Pons (tissue), 1 donor: ENCODE measurements at places on chromosomes 12 and 14.

- DNase-seq = no peak
Measured at GRCh38 chr14:105933238-105933637, 406.9 kb downstream of the TMEM121 start.

GRCh38 chr12:108060067-108060466 is 69.0 kb upstream of the WSCD2 start:
- no peak for DNase-seq

GRCh38 chr14:32033543-32033942 is 43.6 kb upstream of the ARHGAP5 start:
- DNase-seq = no peak

DNA sequence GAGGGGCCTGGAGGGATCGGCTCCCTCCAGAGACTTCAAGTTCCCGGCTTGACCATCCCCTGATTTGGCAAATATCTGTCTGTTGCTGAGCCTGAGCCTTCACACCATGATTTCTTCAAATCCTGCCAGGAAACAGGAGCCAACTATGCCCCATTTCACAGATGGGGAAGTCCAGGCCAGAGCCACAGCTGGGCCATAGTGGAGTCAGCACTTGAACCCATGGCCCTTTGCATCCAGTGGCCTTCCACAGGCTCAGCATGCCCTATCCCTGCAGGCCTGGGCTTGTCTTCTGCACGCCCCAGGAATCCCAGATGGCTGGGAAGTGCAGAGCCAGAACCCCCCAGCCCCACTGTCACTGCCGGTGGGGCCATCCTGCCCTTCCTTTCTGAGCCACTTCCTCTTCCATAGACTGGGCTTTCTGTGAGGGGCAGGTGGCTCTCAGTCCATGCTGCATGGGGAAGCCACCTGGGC is 44.9 kb downstream of the CYP46A1 start:
- no peak for DNase-seq

DNA sequence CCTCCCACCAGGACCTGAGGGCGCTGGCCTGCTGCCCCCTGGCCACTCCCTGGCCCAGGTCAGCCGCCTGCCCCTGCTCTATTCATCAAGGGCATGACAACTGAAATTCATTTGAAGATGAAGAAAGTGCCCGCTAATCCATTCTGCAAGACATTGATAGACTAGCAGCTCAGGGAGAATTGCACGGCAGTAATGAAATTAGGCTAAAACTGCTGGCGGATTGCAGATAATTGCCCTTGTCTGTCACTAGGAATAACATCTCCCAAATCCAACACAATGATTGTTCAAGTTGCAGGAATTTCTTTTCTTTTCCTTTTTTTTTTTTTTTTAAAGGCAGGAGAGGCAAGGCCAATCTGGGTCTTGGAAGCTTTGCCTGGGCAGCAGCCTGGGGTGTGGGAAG is 44.5 kb downstream of the MVK start:
- no peak for DNase-seq
